ENCODE measurements at places on chromosomes 16 and 17.

GRCh38 chr16:1674751-1675664 lies 3.1 kb upstream of the JPT2 start:
- no peak for DNase-seq

DNA sequence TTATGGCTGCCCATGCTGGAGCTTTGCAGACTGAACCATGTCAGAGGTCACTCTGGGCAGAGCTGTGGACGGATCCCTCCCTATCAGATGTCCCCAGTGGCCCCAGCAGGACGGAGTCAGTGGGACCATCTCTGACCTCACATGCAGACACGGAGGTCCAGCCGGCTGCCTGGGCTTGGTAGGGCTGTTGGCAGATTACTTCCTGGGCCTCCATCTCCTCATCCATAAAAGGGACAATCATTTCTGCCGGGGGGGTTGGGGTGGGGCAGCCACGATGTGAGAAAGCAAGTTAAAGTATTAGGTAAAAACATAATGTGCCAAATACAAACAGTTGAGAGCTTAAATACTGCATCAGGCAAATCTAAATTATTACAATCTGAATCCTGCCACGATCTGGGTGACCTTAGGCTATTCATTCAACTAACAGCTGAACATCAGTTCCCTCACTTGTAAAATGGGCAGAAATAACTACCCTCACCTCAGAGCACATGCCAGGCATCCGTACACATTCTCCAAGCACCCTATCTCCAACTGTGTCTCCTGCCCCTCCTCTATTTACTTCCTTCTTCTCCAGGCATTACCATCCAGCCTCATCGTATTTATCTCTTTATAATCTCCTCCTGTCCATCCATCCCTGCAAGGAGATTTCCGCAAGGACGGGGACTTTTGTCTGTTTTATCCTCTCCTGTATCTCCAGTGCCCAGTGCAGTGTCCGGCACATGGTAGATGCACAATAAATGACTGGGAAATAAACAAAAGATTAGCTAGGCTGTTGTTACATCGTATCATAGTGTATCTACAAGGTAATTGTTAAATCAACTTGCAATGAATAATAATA lies 192.3 kb upstream of the FOXF1 start:
- no peak for DNase-seq

DNA sequence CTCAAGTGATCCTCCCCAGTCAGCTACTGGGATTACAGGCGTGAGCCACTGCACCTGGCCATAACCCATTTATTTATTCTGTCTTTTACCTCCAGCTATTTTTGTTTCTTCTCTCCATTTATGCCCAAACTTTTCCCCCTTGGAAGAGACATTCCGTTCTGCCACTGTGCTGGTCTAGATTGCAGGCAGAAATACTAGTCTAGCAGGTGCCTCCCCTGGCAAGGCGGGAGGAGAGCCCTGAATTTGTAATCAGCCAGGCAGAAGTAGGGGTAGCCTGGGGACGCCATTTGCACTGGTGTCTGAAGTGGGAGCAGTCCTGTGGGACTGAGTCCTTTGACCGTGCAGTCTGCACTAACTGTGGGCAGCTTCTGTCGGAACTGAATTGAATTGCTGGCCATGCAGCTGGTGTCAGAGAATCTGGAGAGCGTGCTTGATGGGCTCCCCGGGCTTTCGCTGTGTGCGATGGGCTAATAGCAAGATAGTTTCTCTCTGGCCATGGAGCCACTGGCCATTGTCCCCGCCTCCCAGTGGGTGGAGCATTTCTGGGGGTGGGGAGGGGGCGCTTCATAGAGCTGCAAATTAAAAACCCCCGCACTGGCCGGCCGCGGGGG lies 31.5 kb upstream of the LITAF start:
- DNase-seq: no peak

- no peak for DNase-seq
Measured at GRCh38 chr17:45770632-45771270, 13.4 kb upstream of the CRHR1 start.

DNA sequence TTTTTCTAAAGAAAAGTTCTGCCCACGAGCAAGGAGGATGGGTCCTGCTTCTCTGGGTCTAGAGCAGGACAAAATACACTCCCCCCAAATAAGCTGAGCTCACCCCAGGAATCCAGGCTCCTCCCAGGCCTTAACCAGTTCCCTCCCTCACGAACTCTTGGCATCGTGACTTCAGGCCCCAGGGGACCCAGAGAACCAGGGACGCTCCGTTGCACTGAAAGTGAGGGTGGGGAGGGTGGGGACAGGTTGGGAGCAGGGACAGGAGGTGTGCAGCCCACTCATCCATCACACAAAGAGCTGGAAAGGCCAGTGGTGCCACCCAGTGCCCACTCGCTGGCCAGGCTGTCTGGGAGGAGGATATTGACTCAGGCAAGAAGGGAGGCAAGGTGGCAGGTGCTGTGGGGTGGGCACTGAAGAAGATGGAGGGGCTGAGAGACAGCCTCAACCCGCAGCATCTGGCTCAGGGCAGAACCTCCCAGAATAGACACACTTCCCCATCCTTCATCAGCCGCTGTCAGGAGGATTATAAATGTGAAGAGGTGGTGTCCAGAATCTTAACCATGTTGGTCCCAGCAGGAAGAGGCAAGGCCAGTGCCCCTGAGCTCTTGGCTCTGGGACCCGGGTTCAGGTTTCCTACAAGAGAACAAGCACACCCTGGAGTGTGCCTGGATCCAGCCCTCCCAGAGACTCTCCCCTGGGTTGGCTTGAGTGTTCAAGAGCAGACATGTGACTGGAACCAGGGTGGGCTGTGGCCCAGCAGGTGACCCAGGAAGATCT lies 67.9 kb upstream of the RPL38 start:
- no peak for DNase-seq

GRCh38 chr16:12971241-12971640 lies 69.8 kb downstream of the SHISA9 start:
- no peak for DNase-seq

DNA sequence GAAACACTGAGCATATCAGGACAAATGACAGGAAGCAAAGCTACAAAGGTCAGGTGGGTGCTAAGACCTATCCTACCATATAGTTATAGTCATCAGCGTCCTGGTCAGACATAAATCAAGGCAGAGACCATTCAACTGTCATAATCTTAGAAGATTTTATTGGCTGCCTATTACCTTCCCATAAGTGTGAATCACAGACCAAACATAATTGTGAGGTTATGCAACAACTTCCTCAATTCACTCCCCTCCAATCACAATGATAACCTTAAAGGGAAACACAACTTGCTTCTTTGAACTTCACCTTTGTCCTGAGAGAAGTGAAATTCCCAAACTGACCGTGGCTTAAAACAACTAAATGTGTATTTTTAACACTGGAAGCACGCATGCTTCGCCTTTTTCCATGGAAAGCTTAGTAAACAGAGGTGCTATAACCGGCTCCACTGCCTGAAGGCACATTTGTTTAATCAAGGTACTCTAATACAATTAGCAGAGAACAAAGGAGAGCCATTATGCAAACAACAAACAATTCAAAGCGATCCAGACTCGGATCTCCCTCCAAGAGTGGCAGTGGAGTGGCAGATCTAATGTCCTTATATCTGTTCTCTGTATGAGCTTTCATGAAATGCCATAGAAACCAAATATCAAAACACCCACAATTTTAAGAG lies 84.9 kb downstream of the TMEM114 start:
- DNase-seq: no peak

DNA sequence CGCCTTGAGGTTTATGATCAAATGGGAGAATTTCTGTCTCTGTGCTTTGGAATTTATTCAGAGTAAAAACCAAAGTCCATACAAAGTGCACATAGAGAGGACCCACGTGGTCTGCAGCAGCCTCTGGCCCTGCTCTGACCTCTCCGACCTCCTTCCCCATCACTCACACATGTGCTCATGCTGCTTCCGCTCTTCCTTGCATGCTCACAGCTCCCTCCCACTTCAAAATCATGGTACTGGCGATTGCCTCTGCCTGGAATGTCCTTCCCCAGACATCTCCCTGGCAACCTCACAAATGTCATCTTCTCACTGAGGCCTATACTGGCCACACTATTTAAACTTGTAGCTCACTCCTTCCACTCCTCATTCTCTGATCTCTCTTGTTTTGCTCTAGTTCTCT lies 418.0 kb downstream of the CA10 start:
- no peak for DNase-seq

DNA sequence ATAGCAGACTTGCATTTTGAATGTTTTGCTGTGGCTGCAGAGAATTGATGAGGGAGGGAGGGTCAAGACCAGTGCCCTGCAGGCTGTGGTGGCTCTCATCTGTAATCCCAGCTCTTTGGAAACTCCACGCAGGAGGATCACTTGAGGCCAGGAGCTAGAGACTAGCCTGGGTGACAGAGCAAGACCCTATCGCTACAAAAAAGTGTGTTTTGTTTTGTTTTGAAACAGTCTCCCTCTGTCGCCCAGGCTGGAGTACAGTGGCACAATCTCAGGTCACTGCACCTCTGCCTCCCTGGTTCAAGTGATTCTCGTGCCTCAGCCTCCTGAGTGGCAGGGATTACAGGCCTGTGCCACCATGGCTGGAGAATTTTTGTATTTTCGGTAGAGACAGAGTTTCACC lies 1.9 kb upstream of the UBE2G1 start:
- DNase-seq: no peak

GRCh38 chr17:2108170-2108569 lies 53.3 kb downstream of the HIC1 start:
- no peak for DNase-seq

- DNase-seq: no peak
Measured at GRCh38 chr17:57481910-57482391, 225.6 kb downstream of the MSI2 start.

DNA sequence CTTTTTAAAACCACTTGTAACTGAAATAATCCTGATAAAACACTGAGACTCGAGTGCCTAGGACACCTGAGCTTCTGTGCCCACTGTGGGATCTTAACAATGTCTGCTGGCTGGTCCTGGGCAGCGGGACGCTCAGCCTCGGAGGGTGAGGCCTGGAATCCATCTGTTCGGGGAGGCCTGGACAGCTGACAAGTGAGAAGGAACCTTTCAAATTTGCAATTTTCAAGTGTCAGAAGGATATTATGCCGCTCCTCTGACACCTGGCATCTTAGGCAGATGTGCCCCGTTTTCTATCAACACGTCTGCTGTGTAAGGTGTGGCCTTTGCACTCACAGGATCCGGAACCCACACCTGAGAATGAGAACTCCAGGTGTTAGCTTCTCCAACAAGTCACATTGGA lies 33.1 kb upstream of the C16orf78 start:
- no peak for DNase-seq
